ENCODE measurements at places on chromosomes 16 and 17.
A peak's percentile ranks its signal among the peaks of the same experiment; 100 is the strongest.

GRCh38 chr16:57264950-57265371 lies 19.5 kb downstream of the PLLP start:
- no peak for DNase-seq

- DNase-seq, result no peak
Measured at GRCh38 chr17:65402513-65403496, 158.6 kb downstream of the AXIN2 start.

DNA sequence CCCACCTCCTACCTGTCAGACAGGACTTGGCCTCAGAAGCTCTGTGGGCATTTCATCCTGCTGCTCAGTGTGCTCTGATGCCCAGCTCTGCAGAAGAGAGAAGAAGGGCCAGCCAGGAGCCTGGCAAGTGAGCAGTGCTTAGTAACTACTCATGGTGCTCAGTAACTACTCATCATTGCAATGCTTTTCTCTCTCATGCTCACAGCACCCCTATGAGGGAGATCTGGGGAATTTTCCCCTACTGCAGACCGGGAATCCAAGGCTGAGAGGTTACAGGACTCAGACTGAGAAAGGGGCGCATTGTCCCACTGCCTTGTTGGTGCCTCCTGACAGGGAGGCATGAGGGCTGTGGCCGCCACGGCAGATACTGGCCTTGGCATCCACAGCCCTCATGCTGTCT lies 261.1 kb downstream of the C16orf95 start:
- no peak for DNase-seq

DNA sequence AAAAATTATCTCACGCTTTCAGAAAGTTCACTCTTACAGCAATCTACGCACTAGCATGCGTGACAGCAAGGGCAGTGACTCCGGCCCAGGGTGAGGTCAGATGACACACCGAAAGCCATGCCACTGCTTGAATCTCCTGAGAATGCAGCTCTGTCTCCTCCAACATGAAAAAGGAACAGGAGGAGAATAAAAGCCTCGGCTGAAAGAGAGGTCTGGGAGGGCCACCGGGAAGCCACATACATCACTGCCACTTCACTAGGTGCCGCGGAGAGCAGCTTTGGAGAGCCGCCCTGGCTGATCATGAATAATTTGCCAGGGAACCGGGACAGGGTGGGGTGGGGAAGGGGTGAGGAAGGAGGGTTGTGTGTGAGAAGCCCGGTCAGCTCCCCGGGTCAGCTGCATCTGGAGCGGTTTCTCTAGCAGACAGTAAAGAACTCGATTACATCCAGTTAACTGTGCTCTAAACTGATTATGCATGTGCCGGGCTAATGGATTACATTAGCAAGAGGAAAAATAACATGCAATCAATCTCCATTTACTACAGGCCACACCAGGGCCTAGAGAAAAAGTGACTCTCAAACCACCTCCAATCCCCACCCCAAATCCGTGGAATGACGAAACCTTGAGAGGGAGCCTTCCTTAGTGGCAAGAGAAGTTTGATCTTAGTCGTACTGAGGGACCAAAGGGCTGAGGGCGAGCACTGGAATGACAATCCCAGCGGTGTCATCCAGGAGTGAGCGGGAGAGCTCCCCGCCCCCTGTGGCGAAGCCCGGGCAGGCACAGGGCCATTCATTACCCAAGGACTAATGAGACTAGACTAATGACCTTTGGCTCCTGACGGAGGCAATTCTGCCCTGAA lies 100.3 kb downstream of the ZFHX3 start:
- DNase-seq, result peak; percentile 72

DNA sequence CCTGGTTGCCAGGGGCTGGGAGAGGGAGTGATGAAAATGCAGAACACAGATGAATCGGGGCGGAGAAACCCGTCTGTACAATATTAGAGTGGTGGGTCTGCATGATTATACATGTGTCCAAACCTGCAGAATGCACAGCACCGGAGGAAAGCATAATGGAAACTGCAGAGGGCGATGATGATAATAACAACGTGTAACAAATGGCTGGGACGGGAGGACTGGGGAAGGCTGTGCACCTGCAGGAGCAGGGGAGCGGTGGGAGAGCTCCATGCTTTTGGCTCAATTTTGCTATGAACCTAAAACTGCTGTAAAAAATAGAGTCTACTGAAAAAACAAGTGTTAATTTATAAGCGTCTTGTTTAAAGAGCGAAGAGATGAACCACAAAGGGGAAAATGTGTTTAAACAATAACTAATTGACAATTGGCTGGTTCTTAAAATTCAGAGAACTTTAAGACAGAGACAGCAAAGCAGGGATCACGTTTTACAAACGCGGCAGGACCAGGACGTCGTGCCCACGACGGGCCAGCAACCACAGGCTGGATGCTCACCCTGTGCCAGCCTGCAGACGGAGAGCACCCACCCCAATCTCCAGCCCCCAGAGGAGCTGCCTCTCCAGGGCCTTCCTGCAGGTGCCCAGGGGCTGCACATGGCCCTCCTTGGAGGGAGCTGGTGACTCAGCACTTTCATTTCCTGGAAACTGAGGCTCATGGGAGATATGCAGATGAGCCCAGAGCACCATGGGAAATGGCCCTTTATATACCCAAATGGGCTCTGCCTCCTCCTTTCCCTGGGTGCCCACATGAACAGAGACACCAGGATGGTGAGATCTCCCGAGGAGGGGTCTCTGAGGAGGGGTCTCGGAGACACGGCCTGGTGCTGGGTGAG lies at the start of gene TEX19:
Gene TEX19 (plus strand): TSS at position 783 of the 886 bp plus-strand sequence. CDS start 2,904 bp downstream, outside the sequence.
- no peak for DNase-seq

Data from retina (tissue), 1 donor.